ENCODE measurements at places on chromosomes 11 and 22.

DNA sequence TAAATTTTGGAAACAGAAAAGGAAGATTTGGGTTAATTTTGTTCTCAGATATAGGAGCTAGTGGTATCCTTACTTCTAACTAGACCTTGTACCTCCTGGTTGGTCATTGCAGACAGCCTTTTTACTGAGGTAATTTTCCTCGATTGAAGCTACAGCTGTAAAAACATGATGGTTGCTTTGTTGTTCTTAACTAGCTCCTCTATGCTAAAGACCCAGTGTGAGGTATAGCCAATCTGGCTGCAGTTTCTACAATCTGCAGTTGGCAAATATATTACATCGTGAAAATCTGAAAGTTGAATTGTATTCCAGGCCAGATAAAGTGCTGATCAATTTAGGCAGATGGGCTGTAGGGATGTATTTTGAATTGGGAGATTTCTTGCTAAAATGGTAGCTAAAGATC is 116.5 kb downstream of the AASDHPPT start:
- DNase-seq = no peak

- no peak for DNase-seq
These were observed 51.5 kb downstream of the IRAG1 start for GRCh38 chr11:10641912-10642697.

DNA sequence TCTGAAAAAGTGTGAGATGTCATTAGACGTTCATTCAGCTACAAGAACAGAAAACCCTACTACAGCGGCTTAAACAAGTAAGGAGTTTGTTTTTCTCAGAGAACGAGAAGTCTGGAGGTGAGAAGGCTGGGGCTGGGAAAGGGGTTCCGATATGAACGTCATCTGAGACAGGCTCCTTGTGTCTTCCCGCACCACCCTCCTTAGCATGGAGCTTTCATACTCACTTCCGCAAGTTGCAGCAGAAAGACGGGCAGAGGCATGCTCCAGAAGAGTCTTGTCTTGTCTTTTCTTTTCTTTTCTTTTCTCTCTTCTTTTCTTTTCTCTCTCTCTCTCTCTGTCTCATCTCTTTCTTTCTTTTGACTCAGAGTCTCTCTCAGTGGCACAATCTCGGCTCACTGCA is 3.6 kb downstream of the TMEM45B start:
- no peak for DNase-seq

DNA sequence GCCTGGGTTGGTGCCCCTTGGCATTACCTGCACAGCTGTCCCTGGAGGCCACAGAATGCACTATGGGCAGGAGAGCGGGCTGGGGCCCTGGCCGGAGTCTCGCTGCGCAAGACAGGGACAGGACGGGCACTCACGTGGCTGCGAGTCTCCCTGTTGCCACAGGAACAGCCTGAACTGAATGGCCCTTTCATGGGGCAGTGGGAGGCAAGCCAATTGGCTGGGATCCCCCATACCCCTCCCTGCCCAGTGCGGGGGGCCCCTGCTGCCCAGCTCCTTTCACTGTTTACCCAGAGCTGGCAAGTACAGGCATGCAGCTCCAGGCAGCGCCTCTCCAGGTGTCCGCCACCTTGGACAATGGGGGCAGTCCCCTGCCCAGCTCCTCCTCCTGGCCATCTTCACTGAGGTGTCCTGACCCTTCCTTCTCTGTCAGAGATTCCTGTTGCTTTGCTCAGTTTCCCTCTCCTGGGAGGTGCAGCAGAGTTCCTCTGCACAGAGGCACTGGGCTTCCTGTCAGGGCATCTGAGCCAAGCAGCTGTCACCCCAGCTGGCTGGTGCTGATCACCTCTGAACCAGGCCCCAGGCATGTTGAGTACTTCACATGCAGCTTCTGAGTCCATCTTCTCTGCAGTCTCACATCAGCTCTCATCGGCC is 5.2 kb downstream of the USP2 start:
- no peak for DNase-seq

- no peak for DNase-seq
These were observed 58.3 kb downstream of the PRDM11 start for GRCh38 chr11:45204761-45205160.

DNA sequence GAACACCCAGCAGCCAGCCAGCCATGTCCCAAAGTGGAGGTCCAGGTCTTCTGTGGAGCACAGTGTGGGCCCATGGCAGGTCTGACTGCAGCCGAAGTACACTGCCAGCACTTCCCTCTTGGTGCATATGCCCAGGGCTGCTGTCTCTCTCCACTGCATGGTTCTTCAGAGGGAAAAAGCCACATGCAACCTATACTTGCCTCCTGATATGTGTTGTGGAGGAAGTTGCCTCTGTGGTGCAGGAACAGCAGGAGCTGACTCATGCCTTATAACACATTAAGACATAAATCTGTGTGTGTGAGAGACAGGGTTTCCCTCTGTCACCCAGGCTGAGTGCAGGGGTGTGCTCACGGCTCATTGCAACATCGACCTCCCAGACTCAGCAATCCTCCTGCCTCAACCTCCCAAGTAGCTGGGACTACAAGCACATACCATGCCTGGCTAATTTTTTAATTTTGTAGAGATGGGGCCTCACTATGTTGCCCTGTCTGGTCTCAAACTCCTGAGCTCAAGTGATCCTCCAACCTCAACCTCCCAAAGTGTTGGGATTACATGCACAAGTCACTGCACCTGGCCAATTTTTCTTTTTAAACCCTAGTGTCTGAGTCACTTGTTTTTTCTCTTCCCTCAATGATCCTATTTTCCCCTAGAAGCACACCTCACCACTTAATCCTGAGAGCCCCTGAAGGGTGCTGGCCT is 98.8 kb downstream of the MPPED2 start:
- DNase-seq = no peak

Measured in endothelial cell (in vitro differentiated cells).